ENCODE measurements at places on chromosomes 3 and 15.
A peak's percentile ranks its signal among the peaks of the same experiment; 100 is the strongest.

DNA sequence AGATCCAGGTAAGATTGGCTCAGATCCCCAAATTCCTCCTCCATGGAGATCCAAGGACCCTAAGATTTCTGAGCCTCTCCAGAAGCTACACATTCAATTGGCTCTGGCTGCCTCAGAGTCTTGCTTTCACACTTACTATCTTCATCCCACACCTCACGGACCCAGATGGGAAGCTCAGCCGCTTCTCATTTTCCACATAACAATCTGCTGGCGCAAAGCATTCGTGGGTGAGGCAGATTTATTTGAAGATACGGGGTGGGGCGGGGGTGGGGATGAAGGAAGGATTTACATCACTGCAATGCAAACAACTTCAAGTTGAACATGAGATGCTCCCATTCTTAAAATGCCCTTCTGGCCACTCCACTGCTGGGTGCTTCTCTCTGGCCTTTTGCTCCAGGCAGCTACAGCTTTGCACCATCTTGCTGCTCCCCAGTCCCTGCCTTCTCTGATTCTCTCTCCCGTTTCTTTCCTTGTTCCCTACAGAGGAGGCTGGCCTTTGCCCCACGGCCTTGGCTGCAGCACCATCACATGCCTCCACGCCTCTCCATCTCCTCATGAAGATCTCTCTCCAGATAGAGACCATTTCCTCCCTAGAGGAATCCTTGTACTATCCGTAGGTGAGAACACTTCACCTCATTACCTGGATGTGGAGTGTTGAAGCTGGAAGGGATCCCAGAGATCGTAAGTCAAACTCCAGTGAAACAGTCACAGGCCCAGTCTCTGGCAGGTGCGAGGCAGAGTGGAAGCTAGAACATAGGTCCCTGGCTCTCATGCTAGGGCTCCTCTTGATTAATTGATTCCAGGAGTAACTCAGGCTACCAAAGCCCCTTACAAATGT, 175.9 kb downstream of the RPLP1 start:
- no peak for DNase-seq

GRCh38 chr15:69983696-69984265, 113.9 kb downstream of the TLE3 start:
- no peak for DNase-seq

- DNase-seq = no peak
Measured at GRCh38 chr15:92906020-92906419, 5.9 kb downstream of the CHD2 start.

- DNase-seq = no peak
Measured at GRCh38 chr3:33001889-33002288, 50.4 kb downstream of the CCR4 start.

- no peak for DNase-seq
Measured at GRCh38 chr15:62491642-62492041, 326.6 kb upstream of the C2CD4B start.

GRCh38 chr3:104461431-104461830, 905.3 kb upstream of the ALCAM start:
- DNase-seq = no peak

GRCh38 chr3:151096716-151097115, 11.3 kb downstream of the MED12L start:
- no peak for DNase-seq

- DNase-seq = no peak
Measured at GRCh38 chr3:124882816-124883747, 4.1 kb downstream of the ITGB5 start.

GRCh38 chr3:55904716-55905115, 417.6 kb upstream of the WNT5A start:
- no peak for DNase-seq

GRCh38 chr3:124565013-124565412, 165.2 kb upstream of the UMPS start:
- DNase-seq = peak; percentile 40

Data from activated CD8-positive, alpha-beta memory T cell treated with anti-CD3 and anti-CD28 coated beads, Interleukin-2, amount 50 U/mL, for 4 hours (primary cell).